ENCODE measurements at places on chromosomes 16 and 17.
A peak's percentile ranks its signal among the peaks of the same experiment; 100 is the strongest.

DNA sequence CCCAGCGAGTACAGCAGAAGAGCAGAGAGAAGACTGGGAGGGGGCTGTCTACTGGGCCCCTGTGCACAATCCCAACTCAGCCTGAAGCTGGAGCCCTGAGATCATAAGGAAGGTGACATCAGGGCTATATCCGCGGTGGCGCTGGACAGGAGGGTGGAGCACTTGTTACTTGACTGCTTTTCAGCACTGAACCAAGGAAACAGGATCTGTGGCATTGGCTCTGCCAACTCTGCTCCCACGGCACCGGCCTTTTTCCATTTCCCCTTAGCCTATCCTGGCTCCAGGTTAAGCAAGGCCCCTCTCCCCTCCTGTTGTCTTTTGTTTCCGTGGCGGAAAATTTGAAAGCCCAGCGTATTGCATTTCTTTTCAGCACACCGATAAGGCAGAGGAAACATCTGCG, 125.0 kb upstream of the IRX3 start:
- no peak for DNase-seq

DNA sequence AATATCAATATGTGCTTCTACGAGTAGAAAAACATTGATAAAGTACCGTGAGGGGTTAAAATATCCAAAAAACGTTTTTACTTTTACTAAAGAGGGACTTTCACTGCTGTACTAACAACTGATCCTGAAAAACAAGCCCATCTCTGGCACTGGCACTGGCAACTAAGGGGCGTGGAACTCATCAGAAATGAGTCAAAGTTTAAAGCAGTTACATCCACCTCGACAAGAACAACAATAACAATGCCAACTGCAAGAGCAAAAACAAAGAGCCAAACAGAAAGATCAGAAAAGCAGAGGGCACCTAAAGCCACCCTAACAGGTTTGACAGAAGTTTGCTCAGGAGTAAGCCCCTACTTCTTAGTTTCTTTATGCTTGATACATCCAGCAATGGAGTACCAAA, 13.1 kb downstream of the MBTPS1 start:
- DNase-seq, result no peak

GRCh38 chr16:47625115-47625567, 164.0 kb downstream of the PHKB start:
- DNase-seq, result no peak

GRCh38 chr16:58958749-58959148, 224.6 kb upstream of the GOT2 start:
- DNase-seq, result no peak

DNA sequence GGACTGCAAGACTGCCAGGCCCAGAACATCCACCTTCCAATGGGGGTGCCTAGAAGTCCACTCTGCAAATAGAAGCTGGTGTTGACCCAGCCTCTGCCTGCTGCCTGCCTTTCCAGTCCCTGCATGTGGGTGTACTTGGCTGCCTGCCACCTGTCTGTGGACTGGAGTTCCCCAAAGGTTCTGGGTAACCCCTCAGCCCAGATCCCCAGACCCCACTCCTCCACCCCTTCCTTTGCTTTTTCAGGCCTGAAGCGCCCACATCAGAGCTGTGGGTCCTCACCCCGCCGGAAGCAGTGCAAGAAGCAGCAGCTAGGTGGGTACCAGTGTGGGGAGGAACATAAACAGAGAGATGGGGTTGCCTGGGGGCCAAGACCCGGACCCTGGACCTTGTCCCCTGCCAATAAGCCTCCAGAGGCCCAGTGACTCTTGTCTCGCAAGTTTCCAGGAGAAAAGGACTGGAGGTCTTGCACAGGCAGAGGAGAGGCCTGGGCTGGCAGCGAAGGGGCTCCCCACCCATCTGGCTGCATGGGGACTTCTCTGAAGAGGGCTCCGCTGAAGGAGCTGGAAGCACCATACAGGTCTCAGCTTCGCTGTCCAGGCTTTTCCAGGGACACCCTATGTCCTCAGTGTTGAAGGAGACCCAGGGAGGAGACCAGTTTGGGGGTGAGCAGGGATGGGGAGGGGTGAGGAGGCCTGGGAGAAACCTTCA, 34.3 kb downstream of the NLRC5 start:
- DNase-seq, result no peak

GRCh38 chr16:3949946-3950342, 69.4 kb upstream of the CREBBP start:
- no peak for DNase-seq

GRCh38 chr17:29376667-29377270, 13.4 kb upstream of the TAOK1 start:
- peak; percentile 42 for DNase-seq

- DNase-seq, result no peak
Observed at GRCh38 chr17:44133918-44134476, 7.7 kb upstream of the HROB start.

GRCh38 chr16:51211148-51211547, 60.1 kb upstream of the SALL1 start:
- DNase-seq, result no peak

GRCh38 chr17:50832267-50832863, 3.0 kb upstream of the WFIKKN2 start:
- no peak for DNase-seq

GRCh38 chr17:39118674-39119419, 32.6 kb downstream of the PLXDC1 start:
- no peak for DNase-seq

DNA sequence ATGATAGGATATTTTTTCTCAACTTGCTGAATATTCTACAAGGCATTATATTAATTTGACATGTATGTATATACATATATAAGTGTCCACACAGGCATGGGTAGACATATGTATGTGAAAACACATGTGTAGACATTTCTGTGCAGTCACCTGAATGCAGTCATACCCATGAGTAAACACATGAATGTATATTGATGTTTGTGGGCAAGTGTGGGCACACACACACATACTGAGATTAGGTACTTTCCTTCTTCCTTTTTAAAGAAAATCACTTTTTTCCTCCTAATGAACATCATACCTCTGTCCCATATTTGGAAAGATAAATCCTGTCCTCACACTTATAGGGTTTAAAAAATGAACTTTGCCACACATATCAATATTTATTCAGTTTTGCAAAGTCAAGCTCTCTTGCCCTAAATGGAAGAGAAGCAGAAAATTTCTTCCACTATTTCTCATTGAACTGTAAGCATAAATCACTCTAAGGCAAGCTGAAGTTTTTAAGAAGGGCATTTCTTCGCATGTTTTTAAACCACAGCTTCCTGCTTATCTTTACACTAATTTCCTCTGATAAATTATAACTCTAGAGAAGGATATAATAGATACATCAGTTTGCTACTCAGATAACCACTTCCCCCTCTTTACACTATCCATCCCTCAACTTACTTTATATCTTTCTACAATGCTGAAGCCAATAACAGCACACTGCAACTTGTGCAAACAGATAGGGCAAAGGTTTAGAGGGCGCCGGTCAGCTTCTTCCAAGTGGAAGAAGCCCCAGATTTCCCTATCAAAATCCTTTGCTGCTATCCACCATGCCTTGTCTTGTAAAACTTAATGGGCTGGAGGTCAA, 49.6 kb upstream of the LRRC37A3 start:
- DNase-seq, result no peak

GRCh38 chr17:28518578-28518977, 12.4 kb downstream of the FOXN1 start:
- DNase-seq, result no peak

- DNase-seq, result no peak
Observed at GRCh38 chr17:65489413-65490155, 71.9 kb downstream of the AXIN2 start.

- no peak for DNase-seq
Observed at GRCh38 chr17:74659889-74660288, 36.4 kb upstream of the CD300E start.

DNA sequence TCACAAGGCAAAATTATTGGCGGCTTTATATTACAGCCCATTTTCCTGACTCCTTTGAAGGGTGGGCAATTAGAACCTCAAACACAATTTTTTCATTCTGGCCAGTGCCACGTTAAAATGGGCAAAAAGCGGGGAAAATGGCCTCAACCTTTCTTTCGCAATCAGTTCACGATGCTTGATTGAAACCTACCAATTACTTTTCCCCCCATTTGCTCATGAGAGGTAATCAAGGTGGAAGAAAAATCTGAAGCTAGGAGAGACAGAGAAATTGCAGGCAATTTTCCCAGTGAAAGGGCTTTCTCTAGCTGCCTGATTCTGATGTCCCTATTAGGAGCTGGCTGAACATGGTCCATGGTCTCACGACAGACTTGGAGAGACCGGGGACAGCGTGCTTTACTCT, 215.1 kb downstream of the SLC39A11 start:
- DNase-seq, result no peak

DNA sequence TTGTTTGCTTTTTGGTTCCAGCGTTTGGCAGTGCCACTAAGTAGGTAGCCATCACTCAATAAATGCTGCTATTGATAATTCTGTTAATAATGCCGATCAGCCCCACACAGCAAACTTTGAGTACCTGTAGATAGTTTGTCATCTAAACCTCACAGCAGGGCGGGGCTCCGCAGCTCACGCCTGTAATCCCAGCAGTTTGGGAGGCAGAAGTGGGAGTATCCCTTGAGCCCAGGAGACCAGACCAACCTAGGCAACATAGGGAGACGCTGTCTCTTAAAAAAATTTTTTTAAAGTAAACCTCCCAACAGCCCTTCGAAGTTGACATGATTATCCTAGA, 1.6 kb downstream of the BFAR start:
- no peak for DNase-seq

DNA sequence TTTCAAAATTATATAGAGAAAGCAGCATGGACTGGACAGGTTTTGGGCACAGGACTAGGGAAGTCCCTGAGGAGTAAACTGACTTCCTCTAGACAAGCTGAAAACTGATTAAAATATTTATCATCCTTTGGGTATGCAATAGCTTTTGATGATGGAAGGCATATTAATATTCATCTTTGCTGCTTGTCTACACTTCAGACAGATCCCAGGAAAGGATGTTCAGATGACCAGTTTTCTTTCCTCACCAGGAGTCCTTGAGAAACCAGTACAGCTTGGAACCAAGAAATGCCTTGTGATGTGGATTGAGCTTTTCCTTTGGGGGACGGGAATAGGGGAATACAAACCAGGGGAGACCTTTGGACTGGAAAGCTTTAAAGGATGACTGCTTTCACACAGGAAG, 195.5 kb downstream of the FTO start:
- DNase-seq, result no peak

GRCh38 chr16:57196753-57197152, 10.6 kb downstream of the RSPRY1 start:
- DNase-seq, result no peak
